ENCODE measurements at places on chromosomes 6 and 20.

GRCh38 chr20:51028616-51029212 is 5.8 kb upstream of the KCNG1 start:
- DNase-seq, result no peak

DNA sequence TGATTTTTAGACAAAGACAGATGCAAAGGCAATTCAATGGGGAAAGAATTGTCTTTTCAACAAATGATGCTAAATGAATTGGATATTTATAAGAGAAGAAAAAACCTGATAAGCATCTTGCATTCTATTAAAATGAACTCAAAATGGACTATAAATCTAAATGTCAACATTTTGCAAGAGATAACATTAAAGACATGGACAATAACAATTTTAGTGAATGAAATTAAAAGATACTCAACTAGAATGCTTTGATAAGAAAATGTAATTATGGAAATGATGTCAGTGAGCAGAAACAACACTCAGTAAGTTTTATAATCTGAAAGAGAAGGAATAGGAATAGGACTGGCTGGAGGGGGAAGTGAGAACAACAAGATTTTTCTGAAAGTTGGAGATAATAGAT is 421.7 kb downstream of the C6orf118 start:
- no peak for DNase-seq

GRCh38 chr6:129490521-129491255 is 219.3 kb downstream of the ARHGAP18 start:
- no peak for DNase-seq

DNA sequence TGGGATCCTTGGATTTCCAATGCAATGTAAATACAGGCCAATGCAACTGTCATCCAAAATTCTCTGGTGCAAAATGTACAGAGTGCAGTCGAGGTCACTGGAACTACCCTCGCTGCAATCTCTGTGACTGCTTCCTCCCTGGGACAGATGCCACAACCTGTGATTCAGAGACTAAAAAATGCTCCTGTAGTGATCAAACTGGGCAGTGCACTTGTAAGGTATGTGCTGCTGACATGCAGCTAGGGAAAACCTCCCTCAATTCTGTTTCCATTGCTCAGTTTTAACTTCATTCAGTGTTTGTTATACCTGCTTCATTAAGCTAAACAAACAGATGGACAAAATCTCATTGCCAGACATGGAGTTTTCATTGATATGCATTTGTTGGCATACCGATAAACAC is 397.1 kb downstream of the ARHGAP18 start:
- no peak for DNase-seq

GRCh38 chr6:101458336-101458735 is 64.8 kb downstream of the GRIK2 start:
- DNase-seq, result no peak

GRCh38 chr6:113635222-113635986 is 221.7 kb upstream of the MARCKS start:
- no peak for DNase-seq

GRCh38 chr6:378958-379409 is 12.6 kb upstream of the IRF4 start:
- no peak for DNase-seq

DNA sequence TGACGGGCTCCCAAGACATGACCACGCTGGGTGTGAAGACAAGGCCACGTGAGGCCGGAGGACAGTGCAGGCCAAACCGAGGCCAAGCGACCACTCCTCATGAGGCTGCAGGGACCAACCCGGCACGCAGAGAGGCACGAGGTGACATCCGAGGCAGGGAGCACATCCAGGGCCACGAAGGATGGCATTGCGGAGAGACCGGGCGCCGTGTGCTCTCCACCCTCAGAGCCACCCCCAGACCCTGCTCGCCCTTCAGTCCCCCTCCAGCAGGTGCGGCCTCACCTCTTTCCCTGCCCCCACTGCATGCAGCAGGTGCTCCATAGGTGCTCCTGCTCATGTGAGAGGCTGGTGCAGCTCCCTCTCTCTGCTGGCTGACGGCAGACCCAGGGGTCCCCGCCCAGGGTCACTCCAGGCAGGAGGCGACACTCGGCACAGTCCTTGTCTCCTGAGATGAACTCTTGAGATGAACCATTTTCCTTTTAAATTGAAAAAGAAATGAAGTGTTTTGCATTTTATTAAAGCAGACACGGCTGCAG is 33.8 kb upstream of the CHRNA4 start:
- no peak for DNase-seq

DNA sequence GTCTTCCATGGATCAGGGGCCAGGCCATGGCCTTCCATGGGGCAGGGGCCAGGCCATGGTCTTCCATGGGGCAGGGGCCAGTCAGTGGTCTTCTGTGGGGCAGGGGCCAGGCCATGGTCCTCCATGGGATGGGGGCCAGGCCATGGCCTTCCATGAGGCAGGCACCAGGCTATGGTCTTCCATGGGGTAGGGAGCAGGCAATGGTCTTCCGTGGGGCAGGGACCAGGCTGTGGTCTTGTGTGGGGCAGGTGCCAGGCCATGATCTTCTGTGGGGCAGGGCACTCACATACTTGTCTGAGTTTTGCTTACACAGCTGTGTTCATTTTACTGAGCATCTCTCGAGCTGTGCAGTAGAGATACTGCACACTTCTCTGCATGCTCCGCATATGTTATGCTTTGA is 57.3 kb upstream of the THBS2 start:
- no peak for DNase-seq

DNA sequence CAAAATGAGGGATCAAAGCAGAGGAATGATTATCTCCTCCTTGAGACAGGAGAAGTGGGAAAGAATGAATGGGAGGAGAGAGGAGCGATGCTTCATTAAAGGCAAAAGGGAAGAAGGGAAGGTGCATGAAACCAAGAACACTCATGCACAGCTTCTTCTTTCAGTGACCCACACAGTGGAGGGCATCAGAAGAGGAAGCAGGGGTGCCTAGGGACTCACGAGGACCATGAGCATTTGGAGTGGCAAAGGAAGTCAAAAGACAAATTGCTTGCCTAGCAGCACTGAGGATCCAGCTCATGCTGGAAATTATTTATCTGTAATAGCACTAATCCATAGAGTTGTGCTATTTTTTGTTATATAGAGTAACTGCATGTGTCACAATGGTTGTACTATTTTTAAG is 66.1 kb downstream of the SMLR1 start:
- no peak for DNase-seq

GRCh38 chr20:62576815-62577489 is 65.4 kb upstream of the SLCO4A1 start:
- DNase-seq, result no peak

GRCh38 chr6:49721297-49721696 is 8.0 kb upstream of the CRISP2 start:
- DNase-seq, result no peak

GRCh38 chr6:107668743-107669474 is 155.2 kb downstream of the SCML4 start:
- no peak for DNase-seq

DNA sequence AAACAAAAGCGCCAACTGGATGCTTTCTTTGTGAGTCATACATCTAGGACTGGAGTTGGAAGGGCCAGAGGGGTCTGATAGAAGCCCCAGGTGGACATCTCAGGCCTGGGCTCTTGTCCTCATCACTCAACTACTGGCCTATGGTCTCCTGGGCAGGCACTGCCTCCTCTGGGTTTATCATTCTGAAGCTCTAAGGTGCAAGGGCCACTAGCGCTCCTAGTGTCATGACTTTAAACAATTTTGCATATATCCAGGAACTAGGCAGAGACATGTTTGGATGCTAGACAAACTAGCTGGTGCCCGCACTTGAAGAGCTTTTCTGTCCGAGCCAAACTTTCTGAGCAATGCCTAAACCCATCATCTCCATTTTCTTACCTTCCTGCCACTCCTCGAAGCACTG is 72.3 kb downstream of the CD164 start:
- no peak for DNase-seq

- no peak for DNase-seq
These were observed 2.0 kb downstream of the EEF1E1 start for GRCh38 chr6:8100159-8100854.

- no peak for DNase-seq
These were observed 15.2 kb downstream of the FAM210B start for GRCh38 chr20:56373942-56374341.

DNA sequence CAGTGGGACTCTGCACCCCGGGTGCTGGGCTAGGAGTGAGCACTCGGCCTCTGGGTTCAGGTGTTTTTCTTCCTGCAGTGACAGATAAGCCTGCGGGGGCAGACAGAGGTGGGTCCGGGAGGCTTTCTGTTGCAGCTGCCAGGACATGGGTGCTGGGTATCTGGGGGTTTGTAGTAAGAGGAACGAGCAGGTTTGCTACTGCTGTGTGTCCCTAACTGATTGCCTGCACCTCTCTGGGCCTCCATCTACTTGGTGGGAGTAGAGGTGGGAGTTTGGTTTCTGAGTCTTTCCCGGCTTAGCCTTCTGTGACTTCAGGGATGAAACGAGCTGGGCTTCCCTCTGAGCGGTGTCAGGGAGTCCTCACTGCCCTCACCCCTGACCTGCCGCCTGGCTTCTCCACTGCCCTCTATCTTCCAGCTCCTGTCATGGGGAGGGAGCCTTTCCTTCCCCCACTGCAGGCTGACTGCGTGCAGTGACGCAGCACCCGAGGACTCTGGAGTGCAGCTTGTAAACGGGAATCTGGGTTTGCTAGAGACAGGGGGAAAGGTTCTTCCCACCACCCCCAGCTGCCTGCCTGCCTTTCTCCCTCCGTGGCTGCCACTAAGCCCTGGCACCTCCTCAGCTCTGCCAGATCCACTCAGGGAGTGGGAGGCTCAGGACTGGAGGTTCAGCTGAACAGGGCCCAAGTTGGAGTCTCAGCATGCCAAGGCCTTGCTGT is 6.7 kb downstream of the DLGAP4 start:
- DNase-seq, result no peak

- no peak for DNase-seq
These were observed 43.3 kb downstream of the MGME1 start for GRCh38 chr20:18011951-18012645.

- no peak for DNase-seq
These were observed 64.8 kb upstream of the POU3F2 start for GRCh38 chr6:98769546-98769945.

DNA sequence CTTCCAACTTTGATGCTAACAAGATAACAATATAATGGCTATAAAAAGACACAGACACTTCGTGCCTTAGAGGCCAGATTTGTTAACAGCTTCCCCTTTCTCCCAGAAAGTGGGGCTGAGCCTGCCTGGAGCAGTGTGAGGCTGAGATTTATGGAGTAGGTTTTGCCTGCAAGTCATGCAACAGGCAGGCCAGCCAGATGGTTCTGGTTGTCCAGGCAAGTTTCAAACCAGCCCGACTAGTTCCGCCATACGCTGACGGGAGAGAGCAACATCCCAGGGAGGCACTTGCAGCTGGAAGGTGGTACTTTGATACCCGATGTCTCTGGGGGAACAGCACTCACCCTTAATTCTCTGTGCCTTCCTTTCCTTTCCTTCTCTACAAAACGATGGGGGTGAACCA is 81.3 kb upstream of the NAA20 start:
- no peak for DNase-seq

GRCh38 chr6:98039443-98039842 is 756.4 kb upstream of the MMS22L start:
- DNase-seq, result no peak

DNA sequence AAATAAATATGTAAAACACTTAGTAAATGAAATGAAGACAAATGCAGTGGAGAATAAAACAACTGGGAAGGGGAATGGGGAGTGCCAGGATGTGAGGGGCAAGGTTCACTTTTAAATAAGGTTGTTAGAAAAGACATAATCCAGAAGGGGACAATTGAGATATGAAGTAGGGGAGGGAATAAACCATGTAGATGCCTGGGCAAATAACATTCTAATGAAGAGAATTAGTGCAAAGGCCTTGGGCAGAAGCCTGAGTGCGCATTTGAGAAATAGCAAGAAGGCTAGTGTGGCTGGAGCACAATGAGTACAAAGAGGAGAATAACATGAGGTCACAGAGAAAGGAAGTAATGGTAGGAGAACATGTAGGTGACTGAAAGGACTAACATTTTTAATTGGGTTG is 2.4 kb downstream of the CEP57L1 start:
- no peak for DNase-seq

- DNase-seq, result no peak
These were observed 3.1 kb downstream of the GABRR2 start for GRCh38 chr6:89311853-89312531.

DNA sequence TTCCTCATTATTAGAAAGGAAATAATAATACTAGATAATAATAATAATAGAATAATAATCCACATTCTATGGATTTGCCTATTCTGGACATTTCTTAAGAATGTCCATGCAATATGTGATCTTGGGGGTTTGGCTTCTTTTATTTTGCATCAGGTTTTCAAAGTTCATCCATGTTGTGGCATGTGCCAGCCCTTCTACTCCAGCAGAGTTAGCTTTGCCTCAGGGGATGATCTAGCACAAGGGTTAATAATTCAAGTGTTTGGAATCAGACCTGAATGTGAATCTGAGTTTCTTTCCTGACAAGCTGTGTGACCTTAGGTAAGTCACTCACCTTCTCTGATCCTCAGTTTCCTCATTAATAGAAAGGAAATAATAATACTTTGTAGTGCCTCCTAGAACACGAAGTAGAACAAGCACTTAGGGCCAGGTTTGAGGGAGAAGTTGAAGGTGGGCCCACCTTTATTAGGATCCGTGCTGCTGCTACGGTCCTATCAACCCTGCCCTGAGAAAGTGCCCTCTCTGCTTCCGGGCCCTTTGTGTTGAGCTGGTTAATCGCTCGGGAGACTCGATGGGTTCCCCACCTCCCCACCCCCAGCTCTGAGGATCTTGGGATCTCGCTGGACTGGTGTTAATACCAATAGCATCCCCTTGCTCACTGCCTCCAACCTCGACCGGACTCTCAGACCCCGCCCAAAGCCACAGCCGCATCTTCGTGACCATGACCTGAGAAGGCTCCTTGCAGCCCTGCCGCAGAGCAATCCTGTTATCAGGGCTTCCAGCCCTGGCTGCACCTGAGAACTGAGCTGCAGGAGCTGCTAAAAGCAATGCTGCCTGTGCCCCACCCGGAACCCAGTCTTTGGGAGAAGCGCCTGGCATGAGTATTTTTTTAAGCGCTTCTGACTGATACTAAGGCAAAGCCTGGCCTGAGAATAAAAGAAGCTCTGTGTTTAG is 26.9 kb downstream of the RBM38 start:
- no peak for DNase-seq

DNA sequence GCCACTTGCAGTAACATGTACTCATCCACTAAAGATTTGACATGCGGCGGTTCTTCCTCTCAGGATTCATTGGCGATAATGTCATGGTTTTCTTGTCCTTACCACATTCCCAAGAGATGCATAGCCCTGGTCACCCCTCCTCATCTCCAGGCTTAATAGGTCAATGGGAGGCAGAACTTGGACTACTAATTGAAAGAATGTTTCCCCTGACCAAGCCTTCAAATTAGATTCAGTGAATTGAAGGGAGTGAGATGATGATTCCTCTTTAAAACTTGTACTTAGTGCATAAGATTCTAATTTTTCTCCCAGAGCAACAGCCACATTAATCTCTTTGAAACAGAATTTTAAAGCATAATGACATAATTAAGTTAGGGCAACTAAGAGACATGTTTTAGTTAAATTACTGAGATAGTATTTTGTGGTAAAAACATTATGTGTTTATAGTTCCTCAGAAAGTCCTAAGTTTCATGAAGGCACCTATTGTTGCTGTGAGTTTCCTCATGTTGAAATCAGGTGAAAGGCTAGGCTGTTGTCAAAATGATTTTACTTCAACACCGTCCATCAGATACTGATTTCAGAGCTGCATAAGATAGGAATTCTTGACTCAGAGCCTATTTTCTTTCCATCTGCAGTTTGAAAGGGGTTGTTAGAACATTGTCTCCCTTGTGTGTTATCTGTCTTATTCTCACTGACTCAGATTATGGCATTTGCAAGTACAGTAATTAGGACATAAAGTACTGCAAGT is 48.5 kb downstream of the STK4 start:
- no peak for DNase-seq

GRCh38 chr6:146840216-146840615 is 241.4 kb downstream of the ADGB start:
- DNase-seq, result no peak
